Germinal center (tissue), 1 donor: ENCODE measurements at places on chromosomes 13 and 19.

GRCh38 chr13:39371706-39372105, 231.3 kb downstream of the LHFPL6 start:
- DNase-seq = no peak

DNA sequence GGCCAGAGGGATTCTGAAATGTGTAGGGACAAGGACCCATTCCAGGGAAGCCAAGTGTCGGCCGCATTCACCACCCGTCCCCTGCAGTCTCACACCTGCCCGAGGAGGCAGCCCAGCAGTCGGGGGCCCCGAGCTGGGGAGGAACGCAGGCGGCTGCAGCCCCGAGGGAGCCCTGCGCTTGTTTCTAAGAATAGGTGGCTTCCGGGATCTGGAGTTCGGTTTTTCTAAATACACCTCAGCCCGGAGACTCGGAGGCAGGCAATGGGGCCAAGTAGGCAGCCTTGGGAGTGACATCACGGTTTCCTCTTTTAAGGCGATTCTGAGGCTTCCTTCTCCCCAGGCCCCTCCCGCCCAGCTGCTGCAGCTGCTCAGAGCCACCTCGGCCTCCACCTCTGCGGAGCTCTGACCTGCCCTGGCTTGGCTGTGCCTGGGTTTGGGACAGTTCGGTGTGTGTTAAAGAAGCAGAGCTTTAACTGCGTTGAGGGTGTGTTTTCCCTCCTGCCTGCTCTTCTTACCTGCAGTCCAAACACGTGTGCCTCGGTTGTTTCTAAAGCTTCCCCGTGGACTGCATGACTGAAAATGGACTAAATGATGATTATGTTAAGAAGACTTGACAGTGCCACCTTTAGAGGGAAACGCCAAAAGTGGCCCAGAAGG, 80.5 kb downstream of the COL4A2 start:
- DNase-seq = no peak

GRCh38 chr13:59715611-59716010, 448.1 kb downstream of the DIAPH3 start:
- DNase-seq = no peak

- DNase-seq = no peak
These were observed 41.1 kb downstream of the CEACAM1 start for GRCh38 chr19:42487032-42487797.

DNA sequence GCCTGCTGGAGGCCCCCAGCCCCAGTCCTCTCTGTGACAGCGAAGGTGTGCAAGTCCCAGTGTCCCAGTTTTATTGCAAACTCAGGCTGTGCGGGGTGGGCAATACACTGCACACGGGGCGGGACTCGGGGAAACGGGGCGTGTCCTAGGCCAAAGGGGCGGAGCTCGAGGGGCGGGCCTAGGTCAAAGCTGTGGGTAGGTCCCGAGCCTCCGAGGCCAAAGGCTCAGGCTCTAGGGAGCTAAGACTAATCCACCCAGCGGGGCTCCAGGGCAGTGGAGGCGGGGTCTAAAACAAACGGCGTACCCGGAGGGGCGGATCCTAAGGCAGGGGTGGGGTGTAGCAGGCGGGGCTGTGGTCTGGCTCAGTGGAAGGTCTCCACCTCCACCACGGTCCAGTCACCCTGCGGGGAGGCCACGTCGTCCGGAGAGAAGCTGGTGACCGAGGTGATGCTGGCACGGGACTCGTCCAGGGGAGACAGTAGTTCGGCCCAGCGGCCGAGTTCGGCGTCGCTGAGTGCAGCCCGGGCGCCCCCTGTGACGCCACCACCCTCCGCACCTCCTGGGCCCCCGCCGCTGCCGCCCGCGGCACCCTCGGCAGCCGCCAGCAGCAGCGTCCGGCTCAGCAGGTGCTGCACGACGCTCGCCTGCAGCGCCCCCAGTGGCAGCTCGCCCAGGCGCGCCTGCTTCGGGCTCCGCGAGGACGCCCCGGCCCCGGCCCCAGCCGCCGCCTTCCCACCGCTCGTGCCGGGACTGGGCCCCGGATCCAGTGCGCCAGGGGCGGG, 5.3 kb downstream of the PRR36 start:
- peak; percentile 92 for DNase-seq

GRCh38 chr13:24192057-24192810, 31.7 kb downstream of the SPATA13 start:
- no peak for DNase-seq

- DNase-seq = no peak
These were observed 5.7 kb downstream of the VASP start for GRCh38 chr19:45512881-45513483.

DNA sequence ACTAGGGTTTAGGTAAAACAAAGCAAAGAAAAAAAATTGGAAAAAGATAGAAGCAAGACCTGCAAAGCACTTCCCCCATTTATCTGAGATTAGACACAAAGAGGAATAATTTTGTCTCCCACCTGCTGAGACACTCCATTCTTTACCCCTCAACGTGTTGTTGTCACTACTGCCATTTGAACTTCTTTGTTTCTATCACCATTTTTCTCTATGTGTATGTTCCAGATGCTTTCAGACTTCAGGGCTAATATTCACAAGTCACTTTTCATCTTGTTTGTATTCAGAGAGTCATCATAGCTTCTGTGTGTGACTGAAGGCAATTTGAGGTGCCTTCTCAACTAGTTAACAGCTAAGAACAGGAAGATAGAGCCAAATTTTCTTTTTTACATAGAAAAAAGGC, 512.5 kb downstream of the TBC1D4 start:
- DNase-seq = no peak
